Activated naive CD4-positive, alpha-beta T cell treated with Interleukin-2 at 50 U/mL for 16 hours (primary cell): ENCODE measurements at places on chromosomes 13 and 19.

DNA sequence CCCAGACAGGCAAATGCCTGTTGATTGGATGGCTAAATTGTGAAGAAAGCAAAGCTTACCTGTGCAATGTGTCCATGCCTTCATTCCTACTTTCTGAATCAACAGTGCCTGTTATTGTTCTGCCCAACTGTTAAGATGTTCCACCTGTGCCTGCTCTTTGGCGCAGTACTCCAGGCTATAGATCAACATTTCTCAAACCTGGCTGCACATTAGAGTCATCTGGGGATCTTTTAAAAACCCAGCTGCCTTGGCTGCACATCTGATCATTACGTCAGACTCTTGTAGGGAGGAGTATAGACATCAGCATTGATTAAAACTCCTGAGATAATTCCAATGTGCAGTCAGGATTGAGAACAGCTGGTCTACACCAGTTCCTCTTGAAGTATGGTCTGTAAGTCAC is 16.2 kb upstream of the CPB2 start:
- DNase-seq: no peak

DNA sequence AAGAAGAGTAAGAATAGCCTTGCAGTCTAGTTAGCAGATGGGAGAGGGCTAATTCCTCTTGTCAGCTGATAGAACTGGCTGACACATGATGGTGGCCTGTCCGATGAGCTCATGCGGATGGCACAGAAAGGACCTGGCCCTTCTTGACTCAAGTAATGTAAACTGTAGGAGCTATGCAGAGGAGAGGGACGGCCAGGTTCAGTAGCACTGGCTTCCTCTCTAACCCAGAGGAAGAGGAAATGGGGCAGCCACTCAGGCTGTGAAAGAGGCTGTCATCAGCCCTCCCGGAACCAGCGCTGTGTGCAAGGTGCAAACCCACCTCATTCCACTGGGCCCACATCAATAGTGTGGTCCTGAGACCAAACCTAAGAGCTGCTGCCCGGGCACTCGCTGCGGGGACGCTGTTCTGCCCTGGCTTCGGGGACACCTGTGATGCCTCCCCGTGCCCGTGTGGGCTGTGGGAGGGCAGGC is 30.8 kb upstream of the USE1 start:
- peak; percentile 35 for DNase-seq

GRCh38 chr19:47001584-47001983 is 18.1 kb upstream of the NPAS1 start:
- no peak for DNase-seq

DNA sequence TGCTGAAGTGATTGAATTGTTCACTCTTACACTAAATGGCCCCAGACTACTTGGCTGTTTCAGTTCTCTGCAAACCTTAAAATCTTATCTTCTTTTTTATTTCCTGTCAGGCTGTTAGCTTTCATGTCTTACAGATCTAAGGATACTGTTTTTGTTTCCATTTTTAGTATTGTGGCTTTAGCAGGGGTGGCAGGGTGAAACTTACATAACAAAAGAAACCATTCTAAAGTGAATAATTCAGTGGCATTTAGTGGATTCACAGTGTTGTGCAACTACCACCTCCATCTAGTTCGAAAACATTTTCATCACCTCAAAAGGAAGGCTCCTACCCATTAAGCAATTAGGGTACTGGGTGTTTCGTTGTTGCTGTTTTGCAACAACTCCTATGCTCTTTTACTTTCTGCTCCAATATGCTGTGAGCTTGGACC is 19.8 kb downstream of the TMEM272 start:
- DNase-seq: no peak

DNA sequence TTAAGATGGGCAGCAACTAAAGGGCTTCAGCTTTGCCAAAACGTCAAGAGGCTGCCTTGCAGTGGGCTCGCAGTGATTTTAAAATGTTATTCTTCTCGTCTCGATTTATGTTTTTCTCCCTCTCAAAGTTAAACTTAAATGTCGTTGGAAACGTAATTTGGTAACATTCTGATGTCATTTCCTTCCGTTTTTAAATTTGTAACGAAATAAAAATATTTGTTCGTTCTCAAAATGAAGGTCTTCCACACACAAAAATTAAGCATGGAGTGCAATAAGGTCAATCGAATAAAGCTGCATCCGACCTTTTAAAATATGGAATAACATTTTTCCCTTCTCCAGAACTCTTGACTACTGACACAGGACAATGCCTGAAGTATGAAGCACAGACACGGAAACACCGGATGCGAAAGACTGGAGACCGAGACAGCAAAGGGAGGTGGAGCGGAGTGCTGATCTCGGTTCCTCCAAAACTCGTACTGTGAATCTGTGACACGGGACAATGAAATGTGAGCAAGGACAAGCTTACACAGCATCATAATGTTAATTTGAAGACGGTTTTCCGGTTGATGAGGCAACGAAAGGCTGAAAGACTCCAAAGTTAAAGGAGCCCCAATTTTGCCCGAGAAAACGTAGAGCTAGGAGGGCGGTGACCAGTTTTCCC is 850 bp downstream of the MTMR6 start:
- peak; percentile 27 for DNase-seq
